ENCODE measurements at places on chromosomes 7 and 10.

DNA sequence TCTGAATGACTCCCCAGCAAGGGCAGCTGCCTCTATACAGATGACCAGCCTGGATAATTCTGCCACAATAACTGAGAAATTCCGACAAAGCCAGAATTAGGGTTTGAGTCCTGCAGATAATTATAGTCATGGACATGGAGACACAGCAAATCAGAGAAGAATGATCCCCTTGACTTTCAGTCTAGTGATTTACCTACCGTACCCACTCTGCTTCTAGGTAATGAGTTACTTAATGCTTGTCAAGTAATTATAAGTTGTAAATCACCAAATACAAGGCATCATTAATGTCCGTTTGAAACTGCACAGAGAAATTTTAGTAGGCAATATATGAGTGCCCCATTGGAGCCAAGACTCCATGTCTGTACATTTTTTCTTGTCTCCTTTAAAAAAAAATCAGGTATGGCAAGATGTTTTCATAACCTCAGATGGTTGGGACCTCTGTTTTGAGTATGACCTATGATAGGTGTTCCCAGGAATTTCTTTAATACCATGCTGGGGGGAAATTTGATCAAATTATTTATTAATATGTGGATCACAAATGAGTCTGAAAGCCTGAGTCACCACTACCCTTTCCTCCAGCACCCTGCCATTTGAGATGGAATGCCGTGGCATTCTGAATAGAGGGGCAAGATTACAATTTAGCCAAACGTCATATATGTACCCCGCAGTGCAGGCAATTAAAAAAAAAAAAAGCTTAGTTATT is 5.5 kb upstream of the ARID5B start:
- H3K27ac ChIP-seq = no peak overlapping the region
- H3K36me3 ChIP-seq = no peaks in the 10 kb centered on the region
- no peak overlapping the region for H3K4me3 ChIP-seq
- H3K27me3 ChIP-seq = no peaks in the 10 kb centered on the region
- DNase-seq = no peak

- H3K36me3 ChIP-seq = no peaks in the 10 kb centered on the region
- no peak for DNase-seq
- H3K27ac ChIP-seq = no peak overlapping the region
- no peaks in the 10 kb centered on the region for H3K4me1 ChIP-seq
Observed at GRCh38 chr7:106814887-106815286, 50.2 kb upstream of the PIK3CG start.

DNA sequence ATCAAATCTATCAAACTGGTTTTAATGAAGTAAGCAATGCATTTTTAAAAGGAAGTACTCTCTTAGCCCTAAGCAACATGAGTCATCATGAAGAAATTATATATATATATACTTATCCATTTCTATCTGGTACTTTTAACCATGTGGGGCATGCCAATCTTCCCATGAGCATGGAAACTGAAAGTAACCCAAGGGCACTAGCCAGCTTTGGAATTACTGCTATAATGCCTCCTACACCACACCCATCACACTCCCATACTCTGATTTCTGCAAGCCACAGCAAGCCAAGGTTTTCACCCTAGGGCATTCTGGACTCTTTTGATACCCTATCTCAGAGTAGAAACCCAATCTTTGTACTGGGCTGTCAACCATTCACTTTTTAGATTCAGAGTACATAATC is 204.6 kb downstream of the IMMP2L start:
- H3K4me3 ChIP-seq = no peak overlapping the region
- DNase-seq = no peak
- H3K4me1 ChIP-seq = peaks cover 2% of the 10 kb centered on the region
- H3K36me3 ChIP-seq = no peaks in the 10 kb centered on the region
- H3K27ac ChIP-seq = no peak overlapping the region
- no peaks in the 10 kb centered on the region for H3K27me3 ChIP-seq

- no peak overlapping the region for H3K27ac ChIP-seq
- no peak for DNase-seq
- H3K36me3 ChIP-seq = no peaks in the 10 kb centered on the region
- no peak overlapping the region for H3K4me3 ChIP-seq
- peaks cover 15% of the 10 kb centered on the region for H3K27me3 ChIP-seq
- H3K4me1 ChIP-seq = no peaks in the 10 kb centered on the region
Observed at GRCh38 chr10:12966067-12966466, 35.4 kb downstream of the CCDC3 start.

DNA sequence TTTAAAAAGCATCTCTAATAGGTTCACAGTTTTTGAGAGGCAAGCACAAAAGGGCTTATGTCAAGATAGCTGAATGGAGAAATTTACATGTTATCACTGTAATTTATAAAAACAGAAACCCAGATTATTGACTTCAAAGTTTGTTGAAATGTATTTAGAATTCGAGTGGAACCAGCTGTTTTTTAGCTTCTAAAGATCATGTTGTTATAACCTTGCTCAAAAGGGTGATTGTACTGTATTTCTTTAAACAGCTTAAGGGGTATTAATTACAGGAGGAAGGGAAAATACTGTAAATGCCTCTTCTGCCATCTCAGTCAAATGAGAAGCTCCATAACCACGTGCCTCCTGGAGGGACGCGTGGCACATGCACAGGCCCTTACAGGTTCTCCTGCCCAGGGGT is 156.2 kb upstream of the MGMT start:
- H3K4me3 ChIP-seq = no peak overlapping the region
- H3K36me3 ChIP-seq = no peaks in the 10 kb centered on the region
- no peaks in the 10 kb centered on the region for H3K4me1 ChIP-seq
- no peak overlapping the region for H3K27ac ChIP-seq

All from T-helper 17 cell (primary cell).